ENCODE measurements at places on chromosomes 6 and 20.

- no peak for DNase-seq
Observed at GRCh38 chr6:42735976-42736375, 9.9 kb downstream of the TBCC start.

GRCh38 chr6:4365686-4366085, 230.3 kb upstream of the ECI2 start:
- DNase-seq: no peak

GRCh38 chr20:33046412-33046811, 7.3 kb upstream of the BPIFB3 start:
- DNase-seq: no peak

GRCh38 chr20:32920530-32921298, 62.0 kb downstream of the EFCAB8 start:
- DNase-seq: no peak

DNA sequence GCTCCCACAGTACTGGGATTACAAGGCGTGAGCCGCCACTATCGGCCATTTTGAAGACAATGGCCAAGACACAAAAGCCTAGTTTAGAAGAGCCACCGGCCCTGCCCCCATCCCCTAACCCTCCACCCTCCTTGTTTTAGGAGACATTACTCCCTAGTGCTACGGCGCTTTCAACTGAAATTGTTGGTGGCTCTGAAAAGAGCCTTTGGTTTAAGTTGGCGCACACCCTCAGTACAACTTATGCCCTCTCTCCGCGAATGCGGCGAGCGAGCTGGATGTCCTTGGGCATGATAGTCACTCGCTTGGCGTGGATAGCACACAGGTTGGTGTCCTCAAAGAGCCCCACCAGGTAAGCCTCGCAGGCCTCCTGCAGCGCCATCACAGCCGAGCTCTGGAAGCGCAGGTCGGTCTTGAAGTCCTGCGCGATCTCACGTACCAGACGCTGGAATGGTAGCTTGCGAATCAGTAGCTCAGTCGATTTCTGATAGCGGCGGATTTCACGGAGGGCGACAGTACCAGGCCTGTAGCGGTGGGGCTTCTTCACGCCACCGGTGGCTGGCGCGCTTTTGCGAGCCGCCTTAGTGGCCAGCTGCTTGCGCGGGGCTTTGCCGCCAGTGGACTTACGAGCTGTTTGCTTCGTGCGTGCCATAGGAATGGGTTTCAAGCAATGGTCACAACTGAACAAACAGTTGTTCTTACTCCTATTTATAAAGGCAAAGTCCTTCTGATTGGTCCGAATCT, 114.9 kb upstream of the BTN3A2 start:
- peak; percentile 72 for DNase-seq

GRCh38 chr6:26552640-26553188, 14.5 kb downstream of the HMGN4 start:
- no peak for DNase-seq

DNA sequence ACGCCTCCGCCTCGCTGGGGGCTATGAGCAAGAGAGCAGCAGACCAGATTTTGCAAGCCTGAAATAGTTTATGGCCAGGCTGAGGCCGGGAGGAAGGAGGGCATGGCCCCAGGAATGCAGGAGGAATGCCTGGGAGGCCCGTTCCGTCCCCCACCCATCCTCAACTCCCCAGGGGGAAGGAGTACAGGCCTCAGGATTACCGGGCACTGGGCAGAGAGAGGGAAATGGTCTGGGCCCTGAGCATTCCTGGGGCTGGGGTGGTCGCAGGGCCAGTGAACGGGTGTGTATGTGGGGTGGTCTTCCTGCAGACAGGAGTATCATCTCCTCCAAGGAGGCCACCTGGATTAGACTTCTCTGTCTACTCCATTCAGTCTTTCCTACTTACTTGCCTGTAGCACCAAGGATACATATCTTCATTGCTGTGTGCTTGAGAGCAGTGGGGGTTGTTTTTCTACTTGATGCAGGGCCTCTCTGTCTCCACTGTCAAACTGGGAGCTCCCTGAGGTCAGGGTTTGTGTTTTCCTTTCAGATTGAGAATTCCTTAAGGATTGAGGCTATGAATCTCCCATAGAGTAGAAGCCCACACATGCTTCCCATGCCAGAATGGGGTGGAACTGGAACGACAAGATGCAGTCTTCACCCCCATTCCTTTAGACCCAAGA, 81.3 kb downstream of the VEGFA start:
- no peak for DNase-seq

DNA sequence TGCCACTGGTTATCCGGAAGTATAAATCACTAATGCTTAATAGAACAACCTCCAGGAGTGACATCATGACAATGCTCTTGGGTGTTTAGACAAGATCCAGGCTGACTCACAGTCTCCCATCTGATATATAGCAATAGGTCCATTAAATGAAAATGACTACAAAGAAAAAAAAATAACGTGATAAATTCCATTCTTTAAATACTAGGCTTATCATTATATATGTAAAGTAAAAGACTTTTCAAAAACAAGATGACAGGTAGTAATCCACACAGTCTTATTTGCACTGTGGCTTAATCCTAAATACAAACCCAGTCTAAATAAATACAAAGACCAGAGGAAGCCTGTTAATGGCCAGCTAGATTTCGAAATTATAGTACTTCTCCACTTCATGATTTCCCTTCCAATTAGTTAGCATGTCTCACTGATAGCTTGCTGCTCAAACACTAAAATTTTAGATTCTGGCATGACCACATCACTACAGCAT, 149.1 kb upstream of the BEND3 start:
- DNase-seq: peak; percentile 46

- no peak for DNase-seq
Observed at GRCh38 chr20:61404303-61404702, 152.2 kb downstream of the CDH4 start.

- DNase-seq: no peak
Observed at GRCh38 chr6:134196568-134197193, 121.2 kb downstream of the SGK1 start.

DNA sequence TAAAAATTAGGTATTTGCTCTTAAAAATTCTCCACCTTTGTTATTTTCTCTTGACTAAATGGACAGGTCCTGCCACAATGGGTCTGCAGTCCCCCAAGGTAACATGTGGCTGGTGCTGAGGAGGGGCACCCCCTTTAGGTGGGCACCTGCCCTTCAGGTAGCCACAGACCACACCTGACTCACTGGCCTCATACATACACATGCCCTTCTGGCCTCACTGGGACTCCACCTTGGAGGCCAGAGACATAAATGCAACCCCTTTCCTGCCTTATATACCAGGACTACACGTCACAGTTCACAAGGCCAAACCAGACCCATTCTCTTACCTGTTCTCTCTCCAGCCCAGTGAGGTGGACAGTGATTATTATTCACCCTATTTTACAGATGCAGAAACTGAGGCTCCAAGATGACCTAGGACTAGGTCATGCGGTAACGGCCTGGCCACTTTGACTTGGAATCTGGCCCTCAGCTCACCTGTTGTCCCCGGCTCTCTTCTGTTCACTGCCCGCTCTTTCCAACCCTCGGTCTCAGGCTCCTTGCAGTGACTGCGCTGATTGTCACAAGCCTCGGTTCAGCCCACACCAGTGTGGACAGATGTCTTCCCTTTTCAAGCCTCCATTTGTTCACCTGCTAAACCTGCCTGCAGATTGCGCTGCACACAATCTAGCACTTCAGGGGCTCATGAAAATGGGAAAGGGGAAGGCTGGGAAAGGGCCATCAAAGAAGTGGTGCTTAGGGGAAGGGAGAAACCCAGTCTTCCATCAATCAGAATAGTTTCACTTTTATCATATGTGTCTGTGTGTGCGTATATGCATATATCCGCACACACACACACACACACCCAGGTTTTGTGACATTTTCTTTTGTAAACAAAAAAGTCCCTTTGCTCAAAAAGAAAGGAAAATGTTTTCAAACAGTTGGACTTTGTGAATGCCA, 121.7 kb downstream of the BCAS1 start:
- no peak for DNase-seq

DNA sequence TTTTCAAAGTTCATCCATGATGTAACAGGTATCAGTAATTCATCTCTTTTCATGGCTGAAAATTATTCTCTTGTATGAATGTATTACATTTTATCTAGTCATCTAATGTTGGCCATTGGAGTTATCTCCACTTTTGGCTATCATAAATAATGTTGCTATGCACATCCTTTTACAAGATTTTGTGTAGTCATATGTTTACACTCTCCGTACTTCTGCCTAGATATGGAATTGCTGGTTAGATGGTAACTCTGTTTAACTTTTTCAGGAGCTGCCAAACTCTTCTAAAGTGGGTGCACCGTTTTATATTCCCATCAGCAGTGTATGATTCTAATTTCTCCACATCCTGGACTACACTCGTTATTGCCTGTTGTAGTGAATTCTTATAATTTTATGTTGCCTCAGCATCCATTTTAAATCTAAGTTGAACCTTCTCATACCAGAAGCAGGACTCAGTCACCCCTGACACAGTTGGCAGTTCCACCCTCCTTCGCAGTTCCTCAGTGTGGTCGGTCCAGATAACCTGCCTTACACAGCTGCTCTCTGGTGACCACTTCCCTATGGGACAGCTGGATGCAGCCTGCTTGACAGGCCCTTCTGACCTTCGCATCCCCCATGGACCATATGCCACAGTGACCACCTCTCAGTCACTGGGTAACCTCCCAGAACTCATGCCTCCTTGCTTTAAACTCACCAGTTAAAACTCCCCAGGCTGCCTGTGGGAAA, 33.9 kb downstream of the KIZ start:
- DNase-seq: no peak

- no peak for DNase-seq
Observed at GRCh38 chr6:41080621-41081020, 7.8 kb downstream of the NFYA start.

All from BE2C (cell line).